ENCODE measurements at places on chromosomes 5 and 9. TPM values are rescaled to one million over a fixed set of nuclear protein-coding genes. Genes with fewer than 3 reads are reported as not detected.

INSL4 gene
- total RNA-seq, result not detected

MEGF10 gene
- total RNA-seq, result 0.70 TPM

TIMD4 gene
- total RNA-seq, result 0.72 TPM

MSANTD3 gene
- total RNA-seq, result 6.2 TPM

ZNG1F gene
- total RNA-seq, result 14.2 TPM

- no peak for DNase-seq
These were observed 11.5 kb downstream of the UIMC1 start for GRCh38 chr5:176995122-176995490.

GRCh38 chr9:74663439-74663838, 166.3 kb downstream of the RORB start:
- no peak for DNase-seq

GRCh38 chr9:76576344-76576743, 117.4 kb downstream of the GCNT1 start:
- peak; percentile 57 for DNase-seq

DNA sequence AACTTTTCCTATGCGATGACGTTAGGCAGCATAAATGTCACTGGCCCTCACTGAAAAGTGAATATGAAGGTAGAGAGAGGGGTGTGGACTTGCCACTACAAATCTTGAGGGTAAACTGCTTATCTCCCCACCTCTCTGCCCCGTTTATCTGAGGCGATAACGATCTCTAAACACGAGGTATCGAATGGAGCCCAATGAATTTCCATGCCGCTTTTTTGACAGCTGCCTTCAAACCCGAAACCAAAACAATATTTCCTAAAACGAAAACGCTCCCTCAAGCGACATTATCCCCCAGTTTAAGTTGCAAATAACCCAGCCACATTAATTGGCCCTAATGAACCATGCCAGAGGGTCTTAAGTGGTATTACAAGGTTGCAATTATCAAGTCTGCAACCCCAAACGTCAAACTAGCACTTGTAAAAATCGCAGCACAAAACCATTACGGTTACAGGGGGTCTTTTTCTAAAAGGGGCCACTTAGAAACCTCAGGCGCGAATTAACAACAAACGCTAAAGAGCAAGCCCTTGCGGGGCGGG, 1.4 kb downstream of the NR3C1 start:
- DNase-seq, result no peak

DNA sequence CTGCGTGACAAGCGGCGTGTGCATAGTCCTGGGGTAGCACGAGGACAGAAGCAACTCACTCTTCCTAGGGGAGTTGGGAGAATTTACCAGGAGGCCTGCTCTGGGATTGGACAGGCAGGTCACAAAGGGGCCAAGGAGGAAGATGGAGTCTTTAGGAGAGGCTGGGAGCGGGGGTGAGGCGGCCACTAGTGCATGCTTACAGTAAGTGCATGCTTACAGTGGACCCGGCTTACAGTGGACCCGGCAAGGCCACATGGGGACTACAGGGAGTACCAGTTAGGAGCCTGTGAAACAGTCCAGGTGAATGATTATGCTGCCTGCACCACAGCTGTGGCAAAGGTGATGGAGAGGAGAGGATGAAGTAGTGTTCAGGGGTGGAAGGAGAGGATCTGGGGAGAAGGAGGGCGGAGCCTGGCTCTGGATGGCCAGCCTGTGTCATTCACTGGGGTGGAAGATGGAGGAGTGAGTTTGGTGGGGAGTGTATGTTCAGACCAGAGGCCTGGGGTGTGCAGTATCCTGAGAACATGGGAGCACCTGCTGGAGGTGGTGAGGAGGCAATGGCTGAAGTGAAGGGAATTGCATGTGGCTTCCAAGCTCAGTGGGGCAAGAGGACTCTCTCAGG, 78.7 kb downstream of the CRB2 start:
- no peak for DNase-seq

DNA sequence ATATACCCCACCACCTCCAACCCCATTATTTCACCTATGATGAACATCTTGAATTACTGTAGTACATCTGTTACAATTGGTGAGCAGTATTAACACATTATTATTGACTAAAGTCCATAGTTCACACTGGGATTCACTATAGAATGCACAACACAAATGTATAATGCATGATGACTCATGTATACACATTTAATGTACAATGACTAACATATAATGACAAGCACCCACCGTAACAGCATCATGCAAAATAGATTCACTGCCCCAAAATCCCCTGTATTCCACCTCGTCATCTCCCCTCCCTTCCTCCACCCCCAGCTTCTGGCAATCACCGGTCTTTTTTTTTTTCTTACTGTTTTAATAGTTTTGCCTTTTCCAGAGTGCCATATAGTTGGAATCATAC, 47.1 kb upstream of the NEK6 start:
- no peak for DNase-seq

DNA sequence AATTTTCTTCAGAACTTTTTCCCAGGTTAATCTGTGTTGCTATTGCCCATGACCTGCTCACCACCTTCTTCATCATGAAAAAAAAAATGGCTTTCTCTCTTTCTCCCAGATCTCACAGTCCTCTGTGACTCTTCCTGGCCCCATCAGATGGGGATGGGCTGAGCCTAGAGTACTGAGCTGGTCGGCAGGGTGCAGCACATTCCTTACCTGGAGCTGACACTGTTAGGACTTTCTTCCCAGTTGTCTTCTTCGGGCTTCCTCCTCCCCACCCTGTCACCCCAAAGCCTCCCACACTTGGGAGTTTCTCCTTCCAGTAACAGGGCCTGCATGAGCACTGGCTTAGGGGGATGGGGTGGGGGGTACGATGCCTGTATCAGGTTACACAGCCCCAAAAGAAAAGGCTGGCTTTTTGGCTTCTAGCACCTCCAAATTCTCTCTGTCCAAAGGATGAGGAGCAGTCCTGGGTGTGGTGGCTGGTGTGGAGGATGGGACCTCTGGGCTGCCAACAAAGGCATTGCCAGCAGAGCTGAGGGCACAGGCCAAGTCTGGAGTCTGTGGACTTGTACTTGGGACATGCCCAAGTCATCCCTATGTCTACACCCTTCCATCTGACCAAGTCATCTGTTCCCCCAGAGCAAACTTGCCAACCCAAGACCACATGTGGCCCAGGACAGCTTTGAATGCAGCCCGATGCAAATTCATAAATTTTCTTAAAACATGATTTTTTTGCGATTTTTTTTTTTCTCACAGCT, 68.0 kb upstream of the HSPA9 start:
- DNase-seq, result no peak

GRCh38 chr5:34611464-34612415, 44.4 kb upstream of the RAI14 start:
- DNase-seq, result no peak

DNA sequence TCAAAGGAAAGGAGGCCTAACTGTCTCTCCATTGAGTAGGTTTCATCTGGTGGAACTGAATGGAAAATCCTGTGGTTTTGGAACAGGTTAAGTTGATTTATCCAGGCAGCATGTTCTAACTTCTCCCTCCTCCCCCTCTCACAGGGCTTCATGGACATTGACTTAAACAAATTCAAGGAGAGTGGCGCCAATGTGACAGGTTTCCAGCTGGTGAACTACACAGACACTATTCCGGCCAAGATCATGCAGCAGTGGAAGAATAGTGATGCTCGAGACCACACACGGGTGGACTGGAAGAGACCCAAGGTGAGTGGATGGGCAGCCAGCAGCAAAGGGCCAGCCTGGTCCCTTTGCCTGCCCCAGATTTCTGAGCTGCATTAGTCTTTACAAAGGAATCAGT, 183.9 kb downstream of the GRIA1 start:
- no peak for DNase-seq

GRCh38 chr9:136346157-136346481, 17.4 kb downstream of the DNLZ start:
- no peak for DNase-seq

GRCh38 chr5:67240065-67240464, 43.5 kb upstream of the CD180 start:
- DNase-seq, result no peak

- DNase-seq, result no peak
These were observed 188.7 kb upstream of the RAI14 start for GRCh38 chr5:34467436-34467835.

All from mucosa of descending colon (tissue), 3 donors.